ENCODE measurements at places on chromosomes 12 and 14.

DNA sequence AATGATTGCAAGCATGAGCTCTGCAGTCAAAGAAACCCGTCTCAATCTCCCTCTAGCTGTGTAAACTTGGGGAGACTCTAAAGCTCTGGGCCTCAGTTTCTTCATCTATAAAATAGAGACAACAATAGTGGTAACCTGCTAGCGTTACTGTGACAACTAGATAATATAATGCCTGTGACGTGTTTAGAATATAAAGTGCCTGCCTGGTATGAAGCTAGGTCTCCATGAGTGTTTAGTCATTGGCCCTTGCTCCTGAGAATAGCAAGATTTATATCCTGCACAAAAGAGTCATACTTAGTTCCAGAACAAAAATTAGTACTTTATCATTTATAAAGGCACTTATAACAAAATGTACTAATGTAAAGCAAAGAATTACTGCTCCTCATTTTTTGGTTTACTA, 8.8 kb upstream of the DCP1B start:
- no peak overlapping the region for H3K27ac ChIP-seq
- no peaks in the 10 kb centered on the region for H3K36me3 ChIP-seq
- no peak overlapping the region for H3K4me3 ChIP-seq
- no peak for DNase-seq

DNA sequence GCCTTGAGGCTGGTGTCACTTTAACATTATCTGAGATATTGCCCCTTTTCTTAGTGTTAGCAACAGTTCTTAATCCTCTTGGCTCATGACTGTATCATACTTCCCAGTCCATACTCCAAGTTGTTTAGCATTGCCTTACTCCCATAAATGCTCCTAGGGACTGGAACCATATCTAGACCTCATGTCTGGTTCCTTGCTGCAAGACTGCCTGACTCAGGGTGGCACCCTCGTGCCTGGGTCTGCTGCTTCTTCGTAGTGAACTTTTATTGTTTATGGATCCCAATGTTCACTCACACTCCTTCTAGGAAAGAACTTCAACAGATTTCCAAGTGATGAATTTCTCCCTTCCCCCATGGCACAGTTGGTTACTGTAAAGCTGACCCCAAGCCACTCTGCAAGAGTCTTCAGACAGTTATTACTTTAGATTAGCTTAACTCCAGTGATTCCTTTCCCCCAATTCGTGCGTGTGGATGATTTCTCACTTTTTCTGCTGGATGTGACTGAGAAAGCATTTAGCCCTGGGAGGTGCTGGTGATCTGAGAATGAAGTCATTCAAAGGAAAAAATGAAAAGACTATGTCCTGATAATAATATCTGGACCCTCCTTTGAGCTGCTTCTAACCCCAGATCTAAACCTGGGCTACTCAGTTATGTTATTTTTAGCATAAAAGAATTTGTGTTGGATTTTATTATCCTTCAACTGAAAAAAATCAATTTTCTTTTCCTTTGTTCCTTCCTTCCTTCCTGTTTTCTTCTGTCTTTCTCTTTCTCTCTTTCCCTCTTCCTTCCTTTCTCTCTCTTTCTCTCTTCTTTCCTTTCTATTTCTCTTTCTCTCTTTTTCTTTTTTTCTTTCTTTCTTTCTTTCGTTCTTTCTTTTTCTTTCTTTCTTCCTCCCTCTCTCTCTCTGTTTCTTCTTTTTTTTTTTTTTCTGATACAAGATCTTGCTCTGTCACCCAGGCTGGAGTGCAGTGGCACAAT, 47.5 kb upstream of the PPP1R12A start:
- H3K27me3 ChIP-seq: no peaks in the 10 kb centered on the region
- DNase-seq: no peak
- H3K4me1 ChIP-seq: no peaks in the 10 kb centered on the region
- no peak overlapping the region for H3K27ac ChIP-seq
- H3K36me3 ChIP-seq: no peaks in the 10 kb centered on the region

- DNase-seq: peak; percentile 99
- no peak overlapping the region for H3K27ac ChIP-seq
- no peaks in the 10 kb centered on the region for H3K36me3 ChIP-seq
These were observed 50.9 kb upstream of the CCT2 start for GRCh38 chr12:69534389-69534822.

DNA sequence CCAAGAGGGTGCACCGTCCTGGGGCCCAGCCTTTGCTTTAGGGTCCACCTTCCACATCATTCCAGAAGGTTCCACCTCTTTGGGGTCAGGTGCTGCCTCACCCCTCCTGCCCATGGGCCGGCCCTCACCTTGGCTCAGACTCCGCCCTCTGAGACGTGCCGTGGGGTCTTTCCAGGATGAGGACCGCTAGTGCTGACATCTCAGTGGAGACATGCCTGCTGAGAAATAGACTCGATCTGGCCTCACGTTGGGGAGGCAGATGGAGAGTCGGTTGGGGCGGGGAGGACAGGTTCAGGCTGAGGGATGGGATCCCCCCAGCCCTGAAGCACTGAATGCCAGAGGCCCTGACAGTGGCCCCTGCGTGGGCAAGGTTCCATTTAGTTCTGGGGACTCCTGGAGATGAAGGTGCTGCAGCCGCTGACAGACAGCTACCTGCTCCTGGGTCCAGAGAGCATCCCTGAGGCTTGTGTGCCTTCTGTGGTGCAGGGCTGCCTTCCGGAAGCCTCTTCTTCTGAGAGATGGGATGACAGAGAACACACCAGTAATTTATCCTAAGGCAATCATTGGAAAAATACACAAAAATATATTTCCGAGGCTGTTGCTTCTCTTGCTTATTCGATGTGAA, 185.3 kb downstream of the KIF26A start:
- H3K27me3 ChIP-seq: no peaks in the 10 kb centered on the region
- H3K36me3 ChIP-seq: no peaks in the 10 kb centered on the region
- no peaks in the 10 kb centered on the region for H3K4me1 ChIP-seq
- no peak overlapping the region for H3K27ac ChIP-seq
- no peak overlapping the region for H3K4me3 ChIP-seq
- DNase-seq: no peak

GRCh38 chr12:61574339-61574738, 685.9 kb upstream of the USP15 start:
- no peaks in the 10 kb centered on the region for H3K27me3 ChIP-seq
- no peaks in the 10 kb centered on the region for H3K4me1 ChIP-seq
- peak; percentile 7 for DNase-seq
- H3K4me3 ChIP-seq: no peak overlapping the region
- H3K36me3 ChIP-seq: no peaks in the 10 kb centered on the region
- no peak overlapping the region for H3K27ac ChIP-seq

GRCh38 chr14:45785240-45785639, 532.2 kb upstream of the MIS18BP1 start:
- H3K4me1 ChIP-seq: no peaks in the 10 kb centered on the region
- DNase-seq: no peak
- no peaks in the 10 kb centered on the region for H3K36me3 ChIP-seq
- H3K4me3 ChIP-seq: no peak overlapping the region
- no peaks in the 10 kb centered on the region for H3K27me3 ChIP-seq

DNA sequence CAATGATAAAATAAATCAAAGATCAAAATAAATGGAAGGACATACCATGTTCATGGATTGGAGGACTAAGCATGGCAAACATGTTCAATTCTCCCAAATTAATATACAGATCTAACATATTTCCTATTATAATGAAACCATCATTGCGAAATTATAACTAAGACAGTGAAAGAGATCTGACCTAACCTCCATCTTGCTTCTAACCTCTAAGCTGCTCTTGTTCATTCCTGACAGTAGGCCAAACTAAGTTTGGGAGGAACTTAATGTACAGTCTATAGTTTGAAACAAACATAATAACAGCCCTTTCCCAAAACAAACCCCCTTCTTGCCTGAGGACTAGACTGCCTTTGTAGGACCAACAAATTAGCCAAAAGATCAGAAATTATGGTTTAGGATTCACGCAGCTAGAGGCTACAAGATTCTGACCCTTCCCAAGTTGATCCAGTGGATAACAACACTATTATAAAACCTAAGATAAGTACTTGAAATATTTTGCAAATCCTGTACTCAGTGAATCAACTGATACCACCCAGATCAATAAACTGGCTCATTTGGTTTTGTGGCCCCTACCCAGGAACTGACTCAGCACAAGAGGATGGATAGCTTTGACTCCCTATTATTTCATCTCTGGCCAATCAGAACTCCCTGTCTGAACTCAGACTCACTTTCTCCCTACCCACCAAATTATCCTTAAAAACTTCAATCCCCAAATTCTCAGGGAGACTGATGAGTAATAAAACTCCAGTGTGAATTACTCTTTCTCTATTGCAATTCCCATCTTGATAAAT, 41.7 kb upstream of the OR5AU1 start:
- H3K27ac ChIP-seq: no peak overlapping the region
- H3K36me3 ChIP-seq: no peaks in the 10 kb centered on the region
- H3K4me1 ChIP-seq: no peaks in the 10 kb centered on the region
- no peak for DNase-seq
- no peaks in the 10 kb centered on the region for H3K27me3 ChIP-seq

DNA sequence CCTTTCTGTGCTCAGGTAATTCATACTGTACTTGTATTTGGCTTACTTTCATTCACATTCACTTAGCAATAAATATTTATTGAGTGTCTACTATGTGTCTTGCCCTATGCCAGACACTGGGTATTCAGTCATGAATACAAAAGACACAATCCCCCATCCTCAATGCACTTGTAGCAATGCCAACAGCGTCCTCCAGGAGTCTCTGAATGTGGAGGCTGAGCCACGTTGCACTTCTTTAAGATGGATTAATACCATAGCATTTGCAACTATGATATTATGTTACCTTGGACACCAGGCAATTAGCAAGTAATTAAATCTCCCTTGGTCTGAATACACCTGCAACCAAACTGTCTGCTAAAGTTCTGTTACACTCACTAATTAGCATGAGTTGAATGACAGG, 58.8 kb downstream of the OTX2 start:
- no peaks in the 10 kb centered on the region for H3K4me1 ChIP-seq
- DNase-seq: peak; percentile 25
- no peak overlapping the region for H3K4me3 ChIP-seq
- no peak overlapping the region for H3K27ac ChIP-seq

DNA sequence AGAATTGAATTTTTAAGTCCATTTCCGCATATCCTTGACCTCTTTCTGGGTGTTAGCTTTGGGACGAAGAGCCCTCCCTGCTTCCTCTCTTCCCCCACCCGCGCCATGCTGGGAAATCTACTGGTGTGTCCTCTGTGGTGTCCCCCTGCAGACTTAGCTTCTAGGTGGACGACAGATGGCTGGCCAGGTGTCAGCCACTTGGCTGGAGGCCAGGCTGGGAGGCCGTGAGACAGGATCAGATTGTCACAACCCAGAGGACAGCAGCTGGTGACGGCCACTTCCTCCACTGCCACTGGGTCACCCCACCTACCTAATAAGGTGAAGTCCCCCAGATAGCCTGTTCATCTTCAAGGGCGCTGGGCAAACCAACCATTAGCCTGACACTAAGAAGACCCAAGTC, 13.3 kb upstream of the DTX1 start:
- no peak overlapping the region for H3K4me3 ChIP-seq
- no peak overlapping the region for H3K27ac ChIP-seq
- H3K36me3 ChIP-seq: no peaks in the 10 kb centered on the region
- H3K27me3 ChIP-seq: no peaks in the 10 kb centered on the region
- no peak for DNase-seq

GRCh38 chr14:101194373-101195308, 291.1 kb upstream of the RTL1 start:
- no peaks in the 10 kb centered on the region for H3K36me3 ChIP-seq
- no peak overlapping the region for H3K4me3 ChIP-seq
- H3K27me3 ChIP-seq: no peaks in the 10 kb centered on the region
- no peak overlapping the region for H3K27ac ChIP-seq
- DNase-seq: no peak
- no peaks in the 10 kb centered on the region for H3K4me1 ChIP-seq

GRCh38 chr14:72792051-72792788, 101.7 kb downstream of the DPF3 start:
- H3K36me3 ChIP-seq: no peaks in the 10 kb centered on the region
- H3K4me1 ChIP-seq: peaks cover 2% of the 10 kb centered on the region
- H3K27me3 ChIP-seq: no peaks in the 10 kb centered on the region
- H3K4me3 ChIP-seq: no peak overlapping the region
- peak; percentile 32 for DNase-seq

DNA sequence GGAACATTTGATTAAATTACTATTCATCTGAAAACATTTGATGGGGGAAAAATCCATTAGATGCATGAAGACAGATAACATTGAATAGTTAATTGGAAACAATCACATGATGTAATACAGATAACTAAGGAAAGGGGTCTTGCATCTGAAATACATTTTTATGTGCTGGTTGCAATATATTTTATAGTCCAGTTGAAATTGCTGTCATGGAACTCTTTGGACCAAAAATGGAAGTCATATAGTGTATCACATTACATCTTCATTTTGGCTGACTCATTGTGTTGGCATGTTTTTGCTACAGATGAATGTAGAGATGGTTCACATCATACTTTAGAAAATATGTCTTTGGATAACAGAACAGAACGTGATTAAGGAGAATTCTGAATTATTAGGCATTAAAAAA, 43.0 kb upstream of the GNPNAT1 start:
- DNase-seq: no peak
- peaks cover 13% of the 10 kb centered on the region for H3K4me1 ChIP-seq
- H3K27ac ChIP-seq: no peak overlapping the region
- no peaks in the 10 kb centered on the region for H3K36me3 ChIP-seq

DNA sequence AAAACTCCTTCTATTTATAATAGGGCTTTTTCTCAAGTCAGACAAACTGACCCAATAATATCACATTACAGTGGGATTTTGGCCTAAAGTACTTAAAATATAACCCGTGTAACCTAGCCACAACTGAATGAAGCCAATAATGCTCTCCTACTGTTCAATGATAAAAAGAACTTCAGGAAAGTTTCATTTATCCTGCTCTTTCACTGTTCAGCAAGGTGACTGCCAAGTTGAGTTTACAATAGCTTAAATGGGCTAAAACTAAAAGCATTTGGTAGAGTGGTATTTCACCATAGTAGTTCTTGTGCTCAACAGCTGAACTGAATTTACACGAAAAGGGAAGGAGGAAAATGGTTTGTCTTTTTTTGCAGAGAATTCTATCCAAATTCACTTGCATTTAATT, 49.8 kb downstream of the CNTN1 start:
- H3K36me3 ChIP-seq: no peaks in the 10 kb centered on the region
- H3K27me3 ChIP-seq: no peaks in the 10 kb centered on the region
- no peak overlapping the region for H3K4me3 ChIP-seq
- no peak overlapping the region for H3K27ac ChIP-seq
- DNase-seq: no peak

Data from mesendoderm (in vitro differentiated cells).